ENCODE measurements at places on chromosomes 2 and 18.

GRCh38 chr2:56898986-56899385, 715.2 kb downstream of the CCDC85A start:
- no peak for DNase-seq

DNA sequence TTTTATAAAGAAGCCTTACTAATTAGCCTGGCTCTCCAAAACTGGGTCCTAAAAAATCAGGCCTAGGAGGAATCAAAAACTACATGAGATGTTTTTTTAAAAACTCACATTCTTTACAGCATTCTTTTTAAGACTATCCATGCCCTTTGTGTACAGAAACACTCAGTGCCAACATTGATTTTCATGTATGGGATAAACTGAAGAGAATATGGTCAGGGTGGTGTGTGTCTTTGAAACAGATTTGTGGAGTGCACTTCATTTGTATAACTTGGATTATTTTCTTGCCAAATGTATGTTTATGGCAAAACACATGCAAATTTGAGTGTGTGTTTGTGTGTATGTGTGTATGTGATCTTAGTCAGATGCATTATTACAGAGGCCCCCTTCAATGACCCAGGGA, 283.6 kb upstream of the ATP5MC3 start:
- no peak for DNase-seq

DNA sequence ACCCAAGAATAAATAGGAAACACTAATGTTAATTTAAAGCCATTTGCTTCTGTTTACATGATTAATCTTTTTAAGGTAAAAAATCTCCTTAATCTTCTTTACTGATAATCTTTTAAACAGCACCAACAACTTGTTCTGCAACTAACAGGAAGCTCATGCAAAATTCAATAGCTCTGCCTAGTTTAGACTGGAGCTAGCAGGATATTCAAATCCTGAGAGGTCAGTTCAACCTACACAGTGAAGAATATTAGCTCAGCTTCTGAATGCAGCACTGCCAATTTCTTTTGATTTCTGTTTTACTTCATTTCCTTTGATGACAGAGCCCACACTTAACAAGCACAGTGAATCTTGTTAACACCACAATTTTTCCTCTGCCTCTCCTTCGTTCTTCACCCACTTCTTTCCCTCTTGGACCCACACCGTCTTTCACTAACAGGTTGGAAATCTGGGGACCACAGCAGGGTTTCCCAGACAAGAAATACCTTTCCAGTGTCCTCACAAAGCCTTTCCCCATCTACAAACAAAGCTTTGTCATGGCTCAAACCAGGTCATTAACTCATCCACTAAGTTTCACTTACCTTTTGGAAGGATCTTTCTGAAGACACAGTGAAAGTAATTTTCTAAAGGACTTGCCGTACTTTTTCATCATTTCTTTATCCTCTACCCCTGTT, 109.8 kb downstream of the STK39 start:
- DNase-seq = no peak

DNA sequence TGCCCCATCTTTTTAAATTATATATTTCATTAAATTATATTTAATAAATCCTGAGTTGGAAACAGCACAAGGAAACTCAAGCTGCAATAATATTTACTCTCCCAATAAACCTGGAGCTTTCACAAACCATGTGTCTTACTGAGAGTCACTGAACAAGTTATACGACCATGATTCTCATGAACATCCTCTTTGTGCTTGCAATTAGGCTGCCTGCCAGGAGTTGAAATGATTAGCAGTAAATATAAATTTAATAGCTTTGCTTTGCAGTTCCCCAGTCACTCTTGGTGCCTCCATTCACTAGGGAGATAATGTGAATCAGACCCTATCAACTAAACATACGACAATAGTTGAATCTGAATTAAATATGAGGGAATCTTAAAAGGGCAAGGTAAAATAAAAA, 905.1 kb downstream of the NRXN1 start:
- DNase-seq = no peak

- no peak for DNase-seq
These were observed 120.6 kb downstream of the PLB1 start for GRCh38 chr2:28616396-28616999.

DNA sequence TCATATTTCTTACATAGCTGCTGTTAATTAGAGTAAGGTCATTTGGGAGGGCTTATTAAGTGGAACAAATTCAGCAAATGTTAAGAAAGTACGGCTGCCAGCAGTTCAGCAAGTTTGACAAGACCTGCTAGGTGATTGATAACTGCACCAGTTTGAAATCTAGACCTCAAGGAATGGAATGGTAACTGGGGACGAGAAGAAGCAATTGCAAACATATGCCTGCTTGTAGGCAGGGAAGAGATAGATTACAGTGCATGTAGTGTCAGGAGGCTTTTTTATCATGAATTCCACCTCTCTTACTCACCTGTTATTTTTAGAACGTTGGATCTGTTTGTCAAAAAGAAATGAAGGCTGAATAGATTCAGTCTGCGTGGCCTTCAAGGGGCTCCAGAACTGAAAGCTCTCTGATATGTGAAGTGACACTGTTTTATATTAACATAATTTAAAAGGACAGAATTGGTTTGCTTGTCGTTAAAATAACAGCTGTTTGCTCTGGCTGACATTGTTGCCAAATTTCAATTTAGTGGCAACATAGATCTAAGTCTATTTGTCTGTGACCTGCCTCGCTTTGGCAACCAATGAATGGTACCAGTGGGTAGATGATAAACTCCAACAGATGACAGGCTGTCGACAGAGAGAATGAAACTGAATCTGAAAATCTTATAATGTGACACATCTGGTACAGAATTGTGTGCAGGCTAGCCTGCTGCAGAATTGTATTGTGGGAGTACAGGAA, 199.3 kb downstream of the ZNF407 start:
- no peak for DNase-seq

DNA sequence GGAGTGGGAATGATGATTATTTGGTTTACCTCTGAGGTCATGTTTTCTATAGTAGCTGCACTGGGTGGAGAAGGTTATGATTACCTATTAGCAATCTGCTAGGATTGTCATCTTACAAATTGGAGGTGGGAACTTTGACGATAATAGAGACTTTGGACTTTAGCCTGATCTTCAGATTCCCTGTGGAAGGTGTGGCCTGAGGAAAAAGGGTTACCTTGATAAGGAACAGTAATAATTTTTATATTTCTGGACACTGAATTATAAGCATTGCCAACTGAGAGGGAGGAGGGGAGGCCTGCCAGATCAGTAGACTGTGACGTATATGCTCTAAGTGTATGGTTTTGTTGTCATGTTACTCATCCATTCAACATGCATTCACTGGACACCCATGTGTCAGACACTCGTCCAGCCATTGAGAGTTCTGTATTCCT, 183.4 kb upstream of the FOSL2 start:
- DNase-seq = no peak

GRCh38 chr2:63378589-63378988, 209.7 kb downstream of the WDPCP start:
- DNase-seq = peak; percentile 9

DNA sequence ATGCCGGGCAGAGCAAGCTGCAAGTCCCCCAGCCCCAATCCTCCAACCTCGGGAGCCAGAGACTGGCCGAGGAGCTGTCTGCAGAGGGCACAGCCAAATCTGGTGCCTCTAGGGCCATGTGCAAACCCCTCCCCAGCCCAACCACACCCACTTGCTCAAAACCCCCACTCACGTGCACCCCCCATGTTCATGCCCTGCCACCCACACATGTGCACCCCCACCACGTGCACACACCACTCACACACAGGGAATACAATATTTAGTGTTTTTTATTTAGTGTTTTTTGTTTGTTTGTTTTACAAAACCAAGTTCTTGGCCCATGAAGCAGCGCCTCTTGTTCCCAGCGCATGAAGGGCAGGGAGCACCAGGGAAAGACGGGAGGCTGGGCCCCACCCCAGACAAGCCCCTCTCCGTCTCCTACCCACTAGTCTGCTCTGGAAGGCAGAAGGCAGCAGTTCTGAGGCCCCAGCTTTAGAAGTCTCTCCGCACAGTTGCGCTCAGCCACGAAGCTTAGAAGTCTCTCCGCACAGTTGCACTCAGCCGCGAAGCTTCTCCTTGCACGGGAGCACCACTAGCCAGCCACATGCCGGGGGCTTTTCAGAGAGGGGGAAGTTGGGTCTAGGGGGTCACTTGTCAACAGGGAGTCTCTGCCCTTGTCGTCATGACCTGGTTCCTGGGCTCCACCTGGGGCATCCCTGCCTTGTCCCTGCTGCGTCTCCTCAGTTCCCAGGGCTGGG, 276.1 kb upstream of the HDAC4 start:
- DNase-seq = no peak

GRCh38 chr2:32278478-32278853, 762 bp downstream of the YIPF4 start:
- DNase-seq = no peak

- DNase-seq = no peak
These were observed 71.3 kb downstream of the SCG2 start for GRCh38 chr2:223530811-223531210.

DNA sequence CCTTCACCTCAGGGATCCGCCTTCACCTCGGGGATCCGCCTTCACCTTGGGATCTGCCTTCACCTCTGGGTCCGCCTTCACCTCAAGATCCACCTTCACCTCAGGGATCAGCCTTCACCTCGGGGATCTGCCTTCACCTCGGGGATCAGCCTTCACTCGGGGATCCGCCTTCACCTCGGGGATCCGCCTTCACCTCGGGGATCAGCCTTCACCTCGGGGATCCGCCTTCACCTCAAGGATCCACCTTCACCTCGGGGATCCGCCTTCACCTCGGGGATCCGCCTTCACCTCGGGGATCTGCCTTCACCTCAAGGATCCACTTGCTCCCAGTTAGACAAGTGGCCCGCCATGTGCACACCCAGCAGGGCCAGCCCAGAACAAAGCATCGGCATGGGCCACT, 7.3 kb downstream of the KIF1A start:
- no peak for DNase-seq

DNA sequence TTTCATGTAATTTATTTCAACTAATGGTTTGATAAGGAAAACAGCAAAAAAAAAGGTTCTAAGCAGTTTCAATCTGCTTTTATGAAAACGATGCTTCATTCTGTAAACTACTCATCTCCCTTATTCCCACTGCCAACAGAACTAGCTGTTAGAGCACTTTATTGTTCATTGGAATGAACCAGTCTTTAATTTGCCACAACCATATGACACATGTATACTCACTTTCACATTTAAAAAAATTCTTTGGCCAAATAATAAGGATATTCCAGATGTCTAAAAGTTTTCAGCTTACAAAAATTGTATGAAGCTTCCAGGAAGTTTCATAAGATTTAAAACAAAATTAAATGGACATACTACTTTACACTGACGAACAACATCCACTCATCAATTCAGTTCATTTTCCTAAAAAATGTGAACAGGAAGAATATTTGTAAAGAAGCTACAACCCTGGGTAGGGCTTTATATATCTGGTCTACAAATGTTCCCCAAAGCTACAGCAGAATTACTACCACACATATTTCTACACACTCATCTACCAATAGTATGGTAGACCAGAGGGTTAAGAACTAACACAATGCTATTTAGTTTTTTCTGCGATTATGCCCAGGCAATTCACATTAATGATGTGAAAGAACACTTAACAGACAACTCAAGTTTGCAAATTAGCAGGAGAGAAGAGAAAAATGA, 37.7 kb downstream of the ZNF521 start:
- no peak for DNase-seq

All from astrocyte of the cerebellum (primary cell).